Activated CD4-positive, alpha-beta T cell treated with anti-CD3 and anti-CD28 coated beads, Interleukin-2, amount 10 ng/mL, durations not matched to agents 24 days and 14 days (primary cell): ENCODE measurements at places on chromosomes 2 and 18.

DNA sequence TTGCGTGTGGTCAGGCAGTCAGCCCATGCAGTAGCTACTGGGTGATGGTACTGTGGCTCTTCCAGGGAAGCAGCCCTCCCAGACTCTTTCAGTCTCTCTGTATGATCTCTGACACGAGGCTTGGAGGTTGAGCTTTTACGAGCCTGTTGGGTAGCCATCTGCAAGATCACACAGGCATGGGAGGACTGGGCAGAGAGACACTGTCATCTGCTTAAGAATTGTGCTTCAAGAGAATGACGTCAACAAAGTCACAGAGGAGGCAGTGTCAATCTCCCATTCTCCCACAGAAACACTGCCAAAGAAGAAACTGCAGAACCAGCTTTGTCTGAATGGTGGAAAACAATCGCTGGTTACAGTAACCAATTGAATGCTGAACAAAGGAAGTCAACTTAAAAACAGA lies 78.4 kb upstream of the MC2R start:
- DNase-seq, result no peak

- DNase-seq, result no peak
These were observed 127.4 kb upstream of the OTX1 start for GRCh38 chr2:62923242-62923641.

- DNase-seq, result no peak
These were observed 54.0 kb downstream of the ERBB4 start for GRCh38 chr2:212484563-212485080.

- DNase-seq, result no peak
These were observed 122.4 kb upstream of the ZNF236 start for GRCh38 chr18:76699923-76700322.

DNA sequence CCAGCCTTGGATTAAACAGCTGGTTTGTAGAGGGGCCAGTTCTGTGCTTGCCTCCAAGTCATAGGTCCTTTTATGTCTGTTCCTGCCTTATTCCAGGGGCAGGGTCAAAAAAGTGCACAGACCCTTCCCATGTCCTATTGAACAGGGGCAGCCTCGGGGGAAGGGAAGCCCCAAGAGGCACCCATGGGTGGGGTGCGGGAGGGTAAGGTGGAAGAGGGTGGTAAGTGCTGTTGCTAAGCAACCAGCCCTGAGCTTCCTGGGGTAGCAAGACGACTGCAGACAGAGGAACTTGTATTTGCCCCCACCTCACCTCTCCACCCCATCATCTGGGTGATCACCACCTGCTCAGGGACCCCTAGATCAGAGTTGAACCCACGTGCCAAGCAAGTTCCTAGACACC lies 7.7 kb downstream of the DNMT3A start:
- DNase-seq, result no peak

DNA sequence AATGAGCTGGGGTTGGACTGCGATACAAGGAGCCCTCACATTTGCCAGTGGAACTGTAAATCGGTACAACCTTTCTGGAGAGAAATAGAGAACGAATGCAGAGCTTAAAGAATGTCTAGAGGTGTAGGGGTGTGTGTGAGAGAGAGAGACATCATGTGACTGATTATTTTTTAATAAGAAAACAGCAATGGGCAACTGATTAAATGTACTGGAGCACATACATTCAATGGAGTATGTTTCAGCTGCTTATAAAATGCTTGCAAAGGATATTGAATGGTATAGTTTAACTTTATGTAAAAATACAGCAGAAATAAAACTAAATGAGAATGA lies 391 bp upstream of the TMEM17 start:
- no peak for DNase-seq

DNA sequence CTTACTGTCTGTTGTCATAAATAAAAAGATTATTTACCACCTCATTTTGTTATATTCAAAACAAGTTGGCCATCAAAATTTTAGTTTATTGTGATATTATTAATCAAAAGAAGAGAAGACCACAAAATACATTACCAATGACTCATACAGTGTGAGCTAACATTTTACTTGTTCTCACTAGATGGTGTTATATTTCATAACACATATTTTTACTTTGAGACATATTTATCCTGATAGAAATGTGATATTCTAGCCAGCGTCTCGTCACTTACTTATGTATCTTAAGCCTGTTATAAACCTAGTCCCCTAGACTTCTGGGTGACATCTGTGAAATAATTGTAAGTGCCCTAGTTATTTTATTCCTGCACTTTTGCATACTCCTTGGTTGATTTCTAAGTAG lies 263.2 kb downstream of the CDH7 start:
- no peak for DNase-seq

GRCh38 chr2:157172239-157172638 lies 85.3 kb upstream of the GALNT5 start:
- DNase-seq, result no peak

DNA sequence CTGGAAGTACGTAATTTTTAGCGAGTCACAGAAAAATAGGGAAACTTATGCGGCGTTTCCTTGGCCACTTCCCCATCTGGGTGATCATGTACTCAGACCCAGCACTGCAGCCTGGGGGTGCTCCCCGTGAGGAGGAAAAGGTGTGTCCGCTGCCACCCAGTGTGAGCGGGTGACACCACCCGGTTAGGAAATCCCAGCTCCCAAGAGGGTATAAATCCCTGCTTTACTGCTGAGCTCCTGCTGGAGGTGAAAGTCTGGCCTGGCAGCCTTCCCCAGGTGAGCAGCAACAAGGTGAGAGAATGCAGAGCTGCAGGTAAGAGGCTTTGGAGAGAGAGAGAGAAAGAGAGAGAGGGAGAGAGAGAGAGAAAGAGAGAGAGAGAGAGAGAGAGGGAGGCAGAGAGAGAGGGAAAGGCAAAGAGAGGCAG lies at the start of gene IL1R2:
IL1R2 (plus strand) TSS at position 240 of the 425 bp plus-strand sequence. CDS start 16,616 bp downstream, outside the sequence.
- no peak for DNase-seq

DNA sequence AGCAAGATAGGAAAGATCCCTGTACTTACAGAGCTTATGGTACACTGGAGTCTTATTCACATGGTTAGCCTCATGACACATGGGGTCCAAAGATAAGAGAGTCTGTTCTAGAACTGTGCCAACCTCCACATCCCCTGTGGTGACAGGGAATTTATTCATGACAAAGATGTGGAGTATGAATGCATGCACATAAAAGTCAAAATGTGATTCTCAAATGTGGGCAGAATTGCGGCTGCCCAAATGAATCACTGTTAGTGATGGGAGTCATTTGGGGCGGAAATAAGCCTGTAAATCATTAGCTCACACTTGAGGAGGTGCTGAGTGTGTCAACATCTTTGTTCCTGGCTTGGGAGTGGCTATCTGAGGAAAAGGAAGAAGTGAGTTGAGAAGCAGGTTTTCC lies 560.6 kb downstream of the SLC4A3 start:
- no peak for DNase-seq

DNA sequence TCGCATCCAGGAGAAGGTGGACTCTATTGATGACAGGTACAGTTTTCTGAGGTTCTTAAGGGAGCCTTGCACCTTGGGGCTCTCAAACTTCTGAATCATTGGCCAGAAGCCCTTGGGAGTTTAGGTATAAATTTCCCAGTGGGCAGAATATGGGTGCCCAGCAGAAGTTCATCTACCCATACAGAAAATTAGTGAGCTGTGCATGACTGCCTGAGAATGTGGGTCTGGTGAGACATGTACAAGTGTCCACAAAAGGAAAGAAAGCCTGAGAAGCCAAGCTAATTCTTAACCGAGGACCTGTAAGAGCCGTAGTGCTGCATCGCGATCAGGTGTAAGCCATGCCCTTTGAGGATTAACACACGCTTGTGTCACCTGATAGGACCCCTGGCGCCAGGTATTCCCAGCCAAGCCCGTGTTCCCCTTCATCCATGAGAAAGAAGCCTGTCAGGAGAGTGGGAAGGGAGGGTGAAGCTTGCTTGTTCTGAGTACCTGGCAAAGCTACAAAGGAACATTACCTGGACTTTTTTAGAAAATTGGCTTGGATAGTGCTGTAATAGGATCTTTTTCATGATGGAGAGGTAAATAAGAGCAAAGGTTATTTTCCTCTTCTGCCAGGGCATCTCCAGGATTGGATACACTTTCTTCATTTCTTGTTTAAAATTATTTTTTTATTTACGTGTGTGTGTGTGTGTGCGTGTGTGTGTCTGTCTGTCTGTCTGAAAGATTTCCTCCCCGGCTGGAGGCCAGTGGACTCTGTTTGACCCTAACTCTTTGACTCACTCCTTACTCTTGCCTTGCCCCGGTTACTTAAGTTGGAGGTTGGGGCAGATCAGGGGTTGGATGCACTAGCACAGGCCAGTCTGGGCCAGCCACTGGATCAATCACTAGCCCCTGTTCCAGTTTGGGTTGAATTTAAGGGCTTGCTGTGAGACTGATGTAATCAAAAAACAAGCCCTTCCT lies 90.4 kb upstream of the EML6 start:
- DNase-seq, result no peak

- peak; percentile 71 for DNase-seq
These were observed 981 bp upstream of the SF3B1 start for GRCh38 chr2:197435598-197436420.

DNA sequence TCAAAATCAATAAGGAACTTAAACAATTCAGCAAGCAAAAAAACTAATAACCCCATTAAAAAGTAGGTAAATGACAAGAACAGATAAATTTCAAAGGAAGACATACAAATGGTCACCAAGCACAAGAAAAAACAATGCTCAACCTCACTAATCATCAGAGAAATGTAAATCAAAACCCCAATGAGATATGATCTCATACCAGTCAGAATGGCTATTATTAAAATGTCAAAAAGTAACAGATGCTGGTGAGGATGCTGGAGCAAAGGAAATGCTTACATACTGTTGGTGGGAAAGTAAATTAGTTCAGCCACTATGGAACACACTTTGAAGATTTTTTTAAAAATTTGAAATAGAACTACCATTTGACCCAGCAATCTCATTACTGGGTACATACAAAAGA lies 538.0 kb downstream of the TMX3 start:
- no peak for DNase-seq

DNA sequence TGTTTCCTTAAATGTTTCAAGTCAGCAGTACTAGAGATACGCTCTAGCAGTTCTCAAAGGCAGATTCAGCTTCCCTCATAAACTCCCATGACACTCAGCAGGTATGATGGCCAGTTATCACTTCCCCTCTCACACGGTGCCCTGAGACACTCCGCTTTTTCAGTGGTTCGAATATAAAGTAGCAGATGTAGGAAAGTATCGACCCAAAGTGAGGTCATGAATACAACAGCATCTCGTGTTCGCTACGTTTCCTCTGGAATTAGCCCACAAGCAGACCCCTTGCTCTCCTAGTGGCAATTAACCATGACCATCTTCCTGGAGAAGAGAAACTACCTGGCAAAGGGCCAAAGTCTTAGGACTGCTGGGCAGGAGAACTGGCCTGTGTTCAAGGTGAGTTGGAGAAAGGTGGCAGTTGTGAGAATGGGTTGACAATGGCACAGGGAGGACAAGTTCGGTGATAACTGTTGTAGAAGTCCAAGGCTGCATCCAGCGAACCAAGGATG lies 9.3 kb upstream of the AGBL5 start:
- no peak for DNase-seq

DNA sequence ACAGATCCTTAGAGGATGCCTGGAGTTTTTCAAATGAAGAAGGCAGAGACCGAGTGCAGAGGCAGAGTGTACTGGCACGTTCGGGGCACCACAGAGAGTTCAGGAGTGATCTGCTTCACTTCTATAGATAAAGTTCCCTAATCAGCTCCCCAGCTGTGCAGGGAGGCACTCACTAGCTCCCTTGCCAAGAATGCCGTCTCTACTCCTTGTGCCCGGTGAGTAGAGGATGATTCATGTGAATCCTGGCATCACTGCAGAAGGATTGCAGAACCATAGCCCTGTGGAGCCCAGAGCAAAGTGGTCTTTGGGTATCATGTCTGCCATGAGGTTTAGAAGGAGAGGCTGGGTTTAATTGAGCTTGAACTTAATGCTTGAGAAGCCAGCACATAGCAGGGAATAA lies 510.1 kb upstream of the RAB6C start:
- DNase-seq, result peak; percentile 41

DNA sequence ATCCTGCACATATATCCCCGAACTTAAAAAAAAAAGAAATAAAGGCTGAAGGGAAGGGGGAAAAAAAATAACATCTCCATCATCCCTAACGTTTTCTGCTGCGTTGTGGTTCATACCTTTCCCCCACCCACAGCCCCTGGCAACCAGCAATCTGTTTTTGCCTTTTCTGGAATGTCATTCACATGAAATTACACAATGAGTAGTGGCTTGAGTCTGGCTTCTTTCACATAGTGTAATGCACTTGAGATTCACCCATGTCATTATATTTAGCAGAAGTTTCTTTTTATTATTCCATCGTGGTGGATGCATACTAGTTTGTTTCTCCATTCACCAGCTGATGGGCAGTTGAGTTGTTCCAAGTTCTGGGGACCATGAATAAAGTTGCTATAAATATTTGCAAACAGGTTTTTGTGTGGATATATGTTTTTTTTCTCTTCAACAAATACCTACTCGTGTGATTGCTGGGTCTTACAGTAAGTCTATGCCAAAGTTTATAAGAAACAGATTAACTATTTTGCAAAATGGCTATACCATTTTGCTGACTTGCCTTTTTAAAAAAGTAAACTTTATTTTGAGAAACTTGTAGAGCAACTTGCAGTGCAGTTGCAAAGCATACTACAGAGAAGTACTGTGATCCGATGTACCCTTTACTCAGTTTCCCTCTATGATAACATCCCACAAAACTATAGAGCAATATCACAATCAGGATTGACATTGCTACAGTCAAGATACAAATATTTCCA lies 322.5 kb downstream of the LPIN1 start:
- DNase-seq, result no peak

DNA sequence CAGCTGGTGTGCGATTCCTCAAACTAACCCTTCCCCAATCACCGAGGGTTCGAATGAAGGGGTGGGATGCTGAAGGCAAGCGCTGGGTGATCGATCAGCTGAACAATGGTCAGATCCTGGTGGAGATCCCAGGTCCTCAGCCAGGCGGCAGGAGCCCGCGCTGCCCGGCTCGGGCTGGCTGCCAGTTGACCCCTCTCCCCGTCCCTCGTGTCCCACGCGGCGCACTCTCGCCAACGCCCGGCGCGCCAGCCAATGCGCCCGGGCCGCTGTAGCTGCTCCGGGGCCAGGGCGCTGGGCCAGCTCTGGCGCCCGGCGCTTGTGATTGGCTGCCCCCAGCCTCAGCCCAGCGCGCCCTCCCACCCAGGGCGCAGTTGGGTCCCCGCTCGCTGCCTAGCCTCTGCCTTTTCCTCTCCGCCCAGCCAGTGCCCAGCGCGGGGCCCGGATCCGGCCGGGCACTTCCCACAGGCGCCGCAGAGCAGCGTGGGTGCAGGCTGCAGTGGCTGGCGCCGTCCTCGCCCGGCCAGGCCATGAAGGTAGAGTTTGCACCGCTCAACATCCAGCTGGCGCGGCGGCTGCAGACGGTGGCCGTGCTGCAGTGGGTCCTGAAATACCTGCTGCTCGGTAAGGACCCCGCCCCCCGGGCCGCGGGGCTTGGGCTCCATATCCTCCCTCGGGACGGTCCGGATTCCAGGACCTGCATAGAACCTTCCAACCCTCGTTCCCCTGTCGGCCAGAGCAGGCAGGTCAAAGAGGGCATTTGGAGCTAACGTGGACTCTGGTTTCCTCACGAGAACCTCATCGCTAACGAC lies at the start of gene MOGAT1:
MOGAT1 (plus strand) TSS at position 400 of the 809 bp plus-strand sequence; CDS start at position 528, 128 bp downstream.
- no peak for DNase-seq

DNA sequence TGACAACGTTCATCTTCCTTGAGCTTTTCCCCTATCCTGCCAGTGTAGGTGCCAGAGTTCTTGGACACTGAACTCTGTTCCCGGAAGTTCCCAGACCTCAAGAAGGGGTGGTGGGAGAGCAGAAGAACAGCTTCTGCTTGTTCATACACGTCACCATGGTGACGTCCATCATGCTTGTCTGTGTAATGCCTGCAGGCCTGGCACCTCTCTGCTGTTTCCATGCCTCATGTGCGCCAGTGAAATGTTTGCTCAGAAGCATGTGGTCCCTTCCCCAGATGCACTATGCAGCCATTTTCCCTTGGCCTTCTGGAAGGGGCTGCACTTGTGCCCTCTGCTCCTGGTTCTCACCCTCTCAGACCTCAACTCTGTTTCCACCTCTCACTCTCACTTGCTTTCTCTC lies 210.8 kb upstream of the NABP1 start:
- DNase-seq, result no peak
